ENCODE measurements at places on chromosomes 12 and 14.

DNA sequence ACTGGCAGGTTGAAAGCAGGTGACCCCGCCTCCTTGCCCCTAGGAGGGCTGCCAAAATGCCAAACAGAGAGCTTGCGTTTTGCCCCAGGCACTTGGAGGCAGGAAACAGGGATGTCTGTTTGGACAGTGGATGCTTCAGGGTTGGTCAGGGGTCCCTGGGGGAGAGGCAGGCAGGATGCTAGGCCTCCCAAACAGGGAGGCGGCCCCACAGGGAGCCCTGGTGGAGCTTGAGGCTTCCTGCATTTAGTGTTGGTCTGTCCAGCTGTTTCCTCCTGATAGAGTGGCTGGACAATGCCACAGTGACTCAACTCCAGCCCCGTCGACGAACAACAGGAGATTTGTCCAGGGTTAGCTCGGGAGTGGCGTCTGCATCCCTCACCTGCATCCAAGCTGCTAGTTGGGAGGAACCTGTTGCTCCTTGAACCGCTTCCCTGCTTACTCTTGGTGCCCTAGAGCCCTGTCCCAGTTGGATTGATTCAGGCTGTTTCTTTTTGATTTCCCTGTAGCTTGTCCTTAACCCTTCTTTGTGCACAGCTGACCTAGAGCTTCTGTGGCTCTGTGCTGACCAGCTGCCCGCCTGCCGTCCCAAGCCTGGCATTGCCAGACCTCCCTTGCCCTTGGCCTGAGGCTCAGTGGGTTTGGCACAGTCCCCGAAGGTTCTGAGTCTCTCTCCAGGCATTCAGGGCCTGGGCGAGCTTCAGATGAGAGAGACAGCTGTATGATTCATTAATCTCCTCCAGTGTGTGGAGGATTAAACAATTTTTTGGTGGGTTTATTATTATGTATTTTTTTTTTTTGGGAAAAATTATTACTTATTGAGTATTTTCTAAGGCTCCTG is 45.9 kb downstream of the TSPAN9 start:
- no peak for DNase-seq

GRCh38 chr12:62214846-62215245 is 45.4 kb upstream of the USP15 start:
- DNase-seq = no peak

- no peak for DNase-seq
These were observed 221.7 kb downstream of the ATP23 start for GRCh38 chr12:58163021-58163420.

DNA sequence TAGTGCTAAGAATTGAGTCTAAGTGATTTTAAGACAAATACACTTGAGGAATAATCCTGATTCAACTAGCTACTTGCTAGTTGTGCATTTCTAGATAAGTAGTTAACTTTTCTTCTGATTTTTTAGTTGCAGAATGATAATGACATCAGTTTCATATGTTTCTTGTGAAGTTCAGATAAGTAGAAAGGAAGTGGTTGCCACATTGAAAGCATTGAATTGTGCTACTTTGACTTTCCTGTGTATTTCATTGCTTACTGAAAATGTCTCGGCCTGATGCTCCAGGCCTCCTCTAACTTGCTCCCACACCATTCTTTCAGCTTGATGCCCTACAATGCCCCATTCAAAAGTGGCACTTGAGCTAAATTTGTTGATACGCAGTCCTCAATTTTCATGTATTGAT is 980.0 kb downstream of the TMTC2 start:
- DNase-seq = no peak

- no peak for DNase-seq
These were observed 31.2 kb upstream of the FZD10 start for GRCh38 chr12:130131025-130131424.

GRCh38 chr14:101823511-101824120 is 62.1 kb downstream of the PPP2R5C start:
- DNase-seq = peak; percentile 83

DNA sequence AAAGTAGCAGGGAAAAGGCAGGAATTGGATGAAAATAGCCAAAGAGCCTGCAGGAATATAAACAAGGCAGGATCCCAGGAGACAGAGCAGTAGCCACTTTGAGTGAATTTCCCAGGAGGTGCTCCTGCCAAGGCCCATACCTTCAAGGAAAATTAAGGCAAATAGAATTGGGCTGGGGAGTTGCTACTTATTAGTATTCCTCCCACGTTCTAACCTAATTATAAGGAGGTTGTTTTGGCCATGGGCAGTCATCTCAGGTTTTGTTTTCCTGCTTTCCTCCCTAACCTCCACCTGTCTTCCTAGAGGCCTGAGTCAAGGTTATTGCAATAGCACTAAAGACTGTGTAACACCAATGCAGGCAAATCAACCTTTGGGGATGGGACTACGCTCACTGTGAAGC is 73.1 kb downstream of the DAD1 start:
- no peak for DNase-seq

GRCh38 chr12:68405343-68405781 is 73.2 kb upstream of the MDM1 start:
- DNase-seq = no peak

DNA sequence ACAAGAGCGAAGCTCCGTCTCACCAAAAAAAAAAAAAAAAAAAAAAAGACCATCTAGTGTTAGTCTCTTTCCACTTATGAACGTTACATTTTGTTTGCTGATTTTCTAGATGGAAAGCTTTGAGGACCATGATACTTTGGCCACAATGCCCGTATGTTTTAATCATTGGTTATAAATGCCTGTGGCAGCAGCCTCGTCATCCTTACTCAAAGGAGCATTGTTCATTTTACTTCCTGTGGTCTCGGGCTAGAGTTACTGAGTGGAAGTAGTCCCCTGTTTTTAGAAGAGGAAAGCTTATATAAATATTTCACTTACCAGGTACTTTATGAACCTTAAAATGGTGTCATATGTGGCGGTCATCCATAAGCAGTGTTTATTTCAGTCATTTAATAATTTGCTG is 359.9 kb downstream of the AEBP2 start:
- DNase-seq = no peak

DNA sequence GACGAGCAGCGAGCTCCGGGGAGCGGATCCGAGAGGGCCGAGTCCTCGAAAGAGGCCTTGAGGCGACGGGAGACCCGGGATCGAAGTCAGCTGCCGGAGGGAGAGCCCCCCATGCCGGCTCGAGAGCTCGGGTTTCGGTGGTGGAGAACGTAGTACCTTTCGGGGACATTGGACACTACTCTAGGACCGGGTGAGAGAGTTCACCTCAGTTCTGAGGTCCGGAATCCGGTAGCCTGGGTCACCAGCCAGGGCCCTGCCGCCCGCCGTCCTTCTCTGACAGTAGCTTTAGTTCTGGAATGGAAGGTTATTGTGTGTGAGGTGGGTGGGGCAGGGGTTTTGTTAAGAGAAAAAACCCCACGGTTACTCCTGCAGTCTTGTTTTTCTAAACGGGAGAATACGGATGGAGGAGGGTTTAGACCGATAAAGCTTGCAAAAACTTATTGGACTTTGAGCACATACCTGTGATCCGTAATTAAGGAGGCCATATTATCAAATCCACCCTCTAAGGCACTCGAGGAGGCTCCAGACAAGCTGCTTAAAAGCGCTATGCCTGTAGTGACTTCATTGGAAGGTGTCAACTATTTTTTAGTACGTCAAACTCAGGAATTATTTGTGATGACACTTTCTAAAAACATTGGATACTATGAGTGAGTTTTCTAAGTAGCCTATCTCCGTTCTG is 765 bp downstream of the SCYL2 start:
- no peak for DNase-seq

DNA sequence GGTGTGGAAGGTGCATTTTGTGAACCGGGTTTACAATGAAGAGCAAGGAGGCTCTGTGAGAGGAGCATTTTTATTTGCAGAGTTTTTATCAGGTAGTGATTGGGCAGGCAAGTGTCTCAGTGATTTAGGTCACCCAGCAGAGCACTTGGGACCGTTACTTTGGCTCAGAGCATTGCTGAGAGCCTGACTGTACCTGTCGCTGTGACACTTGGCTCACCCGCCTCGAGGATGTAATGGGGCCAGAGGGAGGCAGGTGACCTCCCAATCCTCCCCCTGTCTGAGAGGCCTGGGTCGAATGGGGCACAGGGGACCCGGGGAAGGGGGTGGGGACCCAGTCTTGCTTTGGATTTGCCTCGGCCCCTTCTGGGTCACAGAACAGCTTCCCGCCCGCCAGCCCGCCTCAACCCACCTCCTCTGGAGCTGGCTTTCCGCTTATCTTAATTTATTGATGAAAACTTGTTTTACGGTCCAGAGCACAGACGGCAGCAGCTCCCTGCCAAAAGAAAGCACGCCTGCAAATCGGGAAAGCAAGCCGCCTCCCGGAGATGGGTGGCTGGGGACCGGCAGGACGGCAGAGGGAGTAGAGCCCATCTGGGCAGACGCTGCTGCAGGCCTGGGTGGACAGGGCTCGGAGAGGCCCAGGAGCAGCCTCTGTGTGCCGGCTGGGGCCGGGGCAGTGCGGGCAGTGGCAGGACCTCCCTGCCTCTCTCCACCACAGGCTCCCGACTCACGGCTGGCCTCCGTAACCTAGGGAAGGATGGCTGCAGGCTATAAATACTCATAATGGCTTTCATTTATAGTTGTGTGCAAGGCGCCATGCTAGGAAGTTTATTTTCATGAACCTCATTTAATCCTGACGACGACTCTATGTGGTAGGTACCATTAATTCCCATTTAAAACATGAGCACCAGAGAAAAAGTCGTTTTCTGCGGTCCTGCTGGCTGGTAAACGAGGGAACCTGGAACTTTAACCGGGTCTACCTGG is 187.1 kb downstream of the TSPAN9 start:
- no peak for DNase-seq

DNA sequence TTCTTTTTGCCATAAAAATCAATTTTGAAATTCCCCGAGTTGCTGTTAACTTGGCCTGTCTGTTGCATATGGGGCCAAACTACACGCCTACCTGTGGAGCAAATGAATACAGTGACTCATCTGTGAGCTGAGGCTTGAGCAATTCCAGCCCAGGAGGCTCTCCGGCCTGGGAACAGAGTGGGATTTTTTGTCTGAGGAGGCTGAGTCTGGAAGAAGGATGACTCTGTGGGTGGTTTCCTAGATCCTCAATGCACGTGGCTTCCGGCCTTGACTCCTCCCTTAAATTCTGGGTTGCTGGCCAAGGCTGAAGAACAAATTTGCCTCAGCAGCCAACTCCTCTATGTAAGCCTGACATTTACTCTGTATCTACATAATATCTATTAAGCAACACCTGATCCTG is 124.1 kb downstream of the SSPN start:
- no peak for DNase-seq

DNA sequence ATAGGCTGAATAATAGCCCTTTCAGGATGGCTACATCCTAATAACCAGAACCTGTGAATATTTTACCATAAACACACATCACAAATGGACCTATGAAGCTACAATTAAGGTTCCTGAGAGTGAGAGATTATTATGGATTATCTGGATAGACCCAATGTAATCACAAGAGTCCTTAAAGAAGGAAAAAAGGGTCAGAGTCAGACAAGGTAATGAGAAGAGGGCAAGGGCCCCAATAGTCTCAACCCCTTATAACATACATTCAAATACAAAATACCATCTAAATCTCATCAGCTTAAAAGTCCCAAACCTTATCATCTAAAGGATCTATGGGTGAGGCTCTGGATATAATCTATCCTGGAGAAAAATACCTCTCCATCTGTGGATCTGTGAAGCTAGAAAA is 64.7 kb downstream of the GARIN6 start:
- DNase-seq = no peak

DNA sequence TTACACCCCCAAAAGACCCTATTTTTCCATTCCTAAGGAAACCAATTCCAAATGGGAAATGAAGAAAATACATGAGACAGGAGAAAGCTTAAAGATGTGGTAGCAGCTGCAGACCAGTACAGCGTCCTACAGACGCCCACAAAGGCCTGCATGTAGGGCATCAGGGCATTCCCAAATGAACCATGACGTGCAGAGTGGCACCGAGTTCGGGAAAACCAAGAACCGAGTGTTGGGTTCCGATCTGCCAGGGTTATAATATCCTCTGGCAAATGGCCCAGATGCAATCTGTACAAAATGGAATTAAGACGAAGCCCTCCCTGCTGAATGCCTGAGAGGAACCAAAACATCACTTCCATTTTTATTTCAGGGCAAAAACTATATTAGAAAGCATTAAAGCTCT is 34.4 kb upstream of the SELPLG start:
- DNase-seq = no peak

GRCh38 chr14:71597287-71597920 is 334.8 kb upstream of the RGS6 start:
- no peak for DNase-seq

- no peak for DNase-seq
These were observed 73.5 kb downstream of the PPP2R5C start for GRCh38 chr14:101834800-101835547.

GRCh38 chr12:57258977-57259970 is 8.3 kb upstream of the STAC3 start:
- DNase-seq = no peak

DNA sequence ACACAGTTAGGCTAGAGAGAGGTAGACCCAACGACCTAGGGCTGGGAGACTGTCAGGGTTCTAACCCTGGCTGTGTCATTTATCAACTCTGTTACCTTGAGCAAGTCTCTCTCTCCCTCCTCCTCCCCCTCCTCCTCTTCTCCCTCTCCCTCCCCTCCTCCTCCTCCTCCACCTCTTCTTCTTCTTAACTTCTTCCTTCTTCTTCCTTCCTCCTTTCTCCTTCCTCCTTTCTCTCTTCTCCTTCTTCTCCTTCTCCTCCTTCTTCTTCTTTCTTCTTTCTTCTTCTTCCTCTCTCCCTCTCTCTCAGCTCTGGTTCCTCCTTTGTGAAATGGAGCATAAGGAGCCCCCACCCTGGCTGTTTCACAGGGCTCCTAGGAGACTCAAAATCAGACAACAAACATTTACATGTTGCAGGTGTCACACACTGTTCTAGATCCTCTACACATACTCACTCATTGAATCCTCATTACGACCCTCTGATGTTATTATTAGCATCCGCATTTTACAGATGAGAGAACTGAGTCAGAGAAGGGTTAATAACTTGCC is 2.2 kb upstream of the KCNH3 start:
- DNase-seq = no peak

DNA sequence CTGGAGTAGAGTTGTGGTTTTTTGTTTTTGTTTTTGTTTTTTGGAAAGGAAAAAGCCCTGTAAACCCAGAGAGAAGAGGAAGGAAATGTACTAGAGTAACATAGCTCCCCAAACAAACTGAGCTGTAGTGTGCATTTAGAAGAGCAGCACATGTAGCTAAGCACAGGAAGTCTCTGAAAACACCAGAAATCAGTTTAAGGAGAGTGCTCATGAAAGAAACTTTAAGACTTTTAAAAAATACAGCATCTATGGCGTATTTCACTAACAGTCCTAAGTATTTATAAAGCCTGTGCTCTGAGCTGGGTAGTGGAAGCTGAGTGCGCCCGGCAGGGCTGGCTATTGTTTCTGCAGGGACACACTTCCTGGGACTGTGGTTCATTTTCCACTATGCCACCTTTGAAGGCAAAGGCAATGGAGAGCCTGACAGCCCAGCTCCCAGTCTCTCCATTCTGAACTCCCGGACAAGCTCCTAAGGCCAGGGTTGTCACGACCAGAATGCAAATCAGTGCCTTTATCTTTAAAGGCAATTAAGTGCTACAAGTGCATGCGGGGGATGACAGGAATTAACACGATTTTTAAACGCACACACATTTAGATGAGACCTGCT is 45.4 kb downstream of the NIN start:
- DNase-seq = peak; percentile 29

Measured in CD4-positive, alpha-beta T cell treated with Interleukin-4 for 1 hour (primary cell).